ENCODE measurements at places on chromosomes 6 and 20.
A peak's percentile ranks its signal among the peaks of the same experiment; 100 is the strongest.

- no peak for DNase-seq
Observed at GRCh38 chr6:156269751-156270369, 507.3 kb upstream of the ARID1B start.

DNA sequence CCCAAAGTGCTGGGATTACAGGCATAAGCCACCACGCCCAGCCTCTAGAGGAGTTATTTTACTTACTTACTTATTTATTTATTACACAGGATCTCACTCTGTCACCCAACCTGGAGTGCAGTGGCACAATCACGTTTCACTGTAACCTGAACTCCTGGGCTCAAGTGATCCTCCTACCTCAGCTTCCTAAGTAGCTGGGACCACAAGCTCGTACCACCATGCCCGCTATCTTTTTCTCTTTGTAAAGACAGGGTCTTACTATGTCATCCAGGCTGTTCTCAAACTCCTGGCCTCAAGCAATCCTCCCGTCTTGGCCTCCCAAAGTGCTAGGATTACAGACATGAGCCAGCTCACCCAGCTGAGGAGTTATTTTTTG lies 1.6 kb upstream of the TRIB3 start:
- no peak for DNase-seq

GRCh38 chr6:20919677-20920385 lies 385.6 kb downstream of the CDKAL1 start:
- no peak for DNase-seq

GRCh38 chr20:3866464-3866863 lies 19.8 kb downstream of the MAVS start:
- no peak for DNase-seq

DNA sequence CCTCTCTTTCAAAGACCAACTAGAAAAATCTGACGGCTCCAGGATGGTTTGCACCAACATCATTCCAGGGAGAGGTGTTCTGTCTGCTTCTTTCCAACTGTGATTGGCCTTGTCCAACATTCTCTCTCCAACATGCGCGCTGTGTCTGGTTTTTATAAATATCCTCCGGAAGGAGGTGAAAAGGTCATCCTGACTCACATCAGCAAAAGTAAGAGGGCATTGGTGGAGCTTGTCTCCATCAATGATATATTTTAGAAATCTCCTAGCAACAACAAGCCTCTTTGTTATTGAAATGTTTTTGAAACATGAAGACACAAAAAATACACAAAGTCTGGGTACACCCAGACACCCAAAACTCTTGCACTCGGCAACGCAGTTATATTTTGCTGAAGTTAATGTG lies 475.3 kb upstream of the JARID2 start:
- no peak for DNase-seq

DNA sequence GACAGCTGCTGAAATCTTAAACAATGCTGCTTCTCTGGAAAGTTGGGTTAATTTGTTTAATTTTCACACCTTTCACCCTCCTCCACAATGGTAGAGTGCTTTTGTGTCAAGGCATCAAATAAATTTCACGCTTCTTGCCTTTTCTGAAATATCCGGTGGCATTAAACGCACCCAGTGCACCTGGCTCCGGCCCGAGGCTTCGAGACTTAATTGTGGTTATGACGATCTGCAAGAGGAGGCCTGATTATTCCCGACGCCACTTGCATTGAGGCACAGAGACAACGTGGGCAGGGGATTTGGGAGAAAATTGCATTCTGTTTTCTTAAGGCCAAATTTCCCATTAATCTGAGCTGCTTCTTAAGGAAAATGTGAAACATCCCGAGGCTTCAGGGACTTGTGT lies 152.2 kb downstream of the CDH4 start:
- no peak for DNase-seq

- no peak for DNase-seq
Observed at GRCh38 chr6:44477293-44477894, 89.9 kb downstream of the CDC5L start.

DNA sequence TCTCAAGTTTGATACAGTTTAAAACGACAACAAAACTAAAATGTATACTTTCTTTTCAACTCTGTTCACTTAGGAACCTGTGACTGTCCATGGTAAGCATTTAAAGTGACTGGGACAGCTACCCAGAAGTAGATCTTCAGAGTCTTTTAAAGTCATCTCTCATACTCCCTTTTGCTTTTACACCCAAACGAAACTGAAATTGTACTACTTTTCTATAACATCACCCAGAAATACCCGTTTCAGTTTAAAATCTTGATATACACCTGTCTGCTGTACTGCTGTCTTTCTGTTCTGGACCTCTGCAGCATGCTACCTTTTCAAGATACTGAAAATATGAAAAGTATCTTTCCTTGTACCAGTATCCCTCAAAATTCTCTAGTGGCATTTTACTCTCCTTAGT lies 170.4 kb upstream of the THEMIS start:
- no peak for DNase-seq

DNA sequence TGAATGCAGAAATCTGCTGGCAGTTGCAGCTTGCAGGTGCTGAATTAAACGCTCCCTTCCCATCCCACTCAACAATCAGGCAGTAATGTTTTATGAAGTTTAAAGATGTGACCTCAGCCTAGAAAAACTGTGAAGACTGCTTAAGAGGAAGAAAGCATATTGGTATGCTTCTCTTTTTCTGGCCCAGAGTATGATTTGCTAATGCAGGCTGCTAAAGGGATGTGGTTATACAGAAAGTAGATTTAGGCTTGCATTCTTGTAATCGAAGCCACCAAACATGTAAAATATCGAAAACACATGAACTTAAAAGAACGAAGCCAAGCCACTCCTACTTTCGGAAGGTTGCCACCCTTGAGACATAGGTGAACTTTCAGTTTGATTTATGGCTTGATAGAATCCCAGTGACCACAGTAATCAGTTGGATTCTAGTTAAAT lies 40.7 kb downstream of the MAP3K5 start:
- no peak for DNase-seq

DNA sequence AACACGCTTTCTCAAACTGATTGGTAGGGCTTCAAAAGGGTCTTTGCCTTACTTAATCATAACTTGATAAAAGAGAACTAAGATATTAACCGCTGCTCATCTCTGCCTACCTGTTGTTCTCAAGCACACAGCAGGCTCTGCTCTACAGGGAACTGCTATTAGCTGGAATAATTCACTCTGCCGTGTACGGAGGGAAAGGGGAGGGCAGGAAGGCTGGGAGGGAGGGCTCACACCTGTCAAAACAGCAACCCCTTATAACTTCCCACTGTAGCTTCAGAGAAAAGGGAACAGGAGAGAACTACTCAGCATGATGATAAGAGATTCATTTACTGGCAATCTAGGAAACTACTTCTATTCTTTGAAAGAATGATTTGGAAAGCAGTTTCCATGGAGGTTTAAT lies 75.1 kb downstream of the ZMYND8 start:
- no peak for DNase-seq

DNA sequence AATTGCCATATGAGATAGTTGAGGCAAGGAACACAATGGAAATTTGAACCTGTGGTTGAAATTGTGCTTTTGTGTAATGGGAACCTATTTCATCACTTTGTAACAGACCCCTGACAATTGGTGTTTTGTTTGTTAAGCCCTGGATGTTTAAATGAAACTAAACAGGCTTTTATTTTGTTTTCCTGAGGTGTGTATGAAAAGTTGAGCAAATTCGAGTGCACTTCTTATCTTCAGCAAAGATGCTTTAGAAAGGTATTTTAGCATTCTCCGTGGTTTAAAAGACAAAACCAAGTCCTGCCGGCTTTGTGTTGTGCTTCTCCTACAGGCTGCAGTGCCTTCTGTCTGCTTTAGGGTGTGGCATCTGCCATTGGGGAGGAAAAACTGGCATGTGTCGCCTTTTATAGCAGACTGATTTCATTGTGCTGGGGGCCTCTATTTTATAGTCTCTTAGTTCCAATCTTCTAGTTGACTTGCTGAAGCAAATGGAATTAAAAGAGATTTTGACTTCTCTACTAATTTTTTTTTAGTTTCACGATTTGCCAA lies 2.2 kb upstream of the ARID1B start:
- no peak for DNase-seq

- no peak for DNase-seq
Observed at GRCh38 chr6:108771421-108771820, 76.8 kb upstream of the ARMC2 start.

GRCh38 chr6:3601570-3601969 lies 144.7 kb upstream of the SLC22A23 start:
- no peak for DNase-seq

GRCh38 chr6:146423452-146423851 lies 120.2 kb upstream of the RAB32 start:
- no peak for DNase-seq

DNA sequence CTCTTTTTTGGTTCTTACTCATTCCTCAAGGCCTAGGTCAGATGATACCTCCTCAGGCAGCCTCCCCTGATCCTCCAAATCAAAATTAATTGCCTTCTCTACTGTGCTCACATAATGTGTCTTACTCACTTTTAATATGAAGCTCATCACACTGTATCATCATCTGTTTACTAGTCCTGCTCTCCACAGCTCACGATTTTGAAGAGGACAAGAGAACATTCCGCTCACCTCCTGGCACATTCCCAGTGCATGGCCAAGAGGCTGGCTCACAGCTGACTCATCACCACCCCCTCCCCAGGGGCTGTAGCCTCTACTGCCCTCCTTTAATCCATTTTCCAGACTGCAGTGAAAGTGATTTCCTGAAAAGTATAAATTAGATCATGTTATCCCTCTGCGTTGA lies 133.1 kb downstream of the ALDH8A1 start:
- DNase-seq: no peak

- DNase-seq: peak; percentile 86
Observed at GRCh38 chr6:1552296-1552761, 57.4 kb upstream of the FOXC1 start.

- DNase-seq: no peak
Observed at GRCh38 chr6:45423824-45424450, 46.2 kb upstream of the SUPT3H start.

GRCh38 chr6:116651916-116652315 lies 16.6 kb downstream of the ZUP1 start:
- no peak for DNase-seq

GRCh38 chr20:38205001-38205400 lies 39.9 kb upstream of the TGM2 start:
- DNase-seq: peak; percentile 61

DNA sequence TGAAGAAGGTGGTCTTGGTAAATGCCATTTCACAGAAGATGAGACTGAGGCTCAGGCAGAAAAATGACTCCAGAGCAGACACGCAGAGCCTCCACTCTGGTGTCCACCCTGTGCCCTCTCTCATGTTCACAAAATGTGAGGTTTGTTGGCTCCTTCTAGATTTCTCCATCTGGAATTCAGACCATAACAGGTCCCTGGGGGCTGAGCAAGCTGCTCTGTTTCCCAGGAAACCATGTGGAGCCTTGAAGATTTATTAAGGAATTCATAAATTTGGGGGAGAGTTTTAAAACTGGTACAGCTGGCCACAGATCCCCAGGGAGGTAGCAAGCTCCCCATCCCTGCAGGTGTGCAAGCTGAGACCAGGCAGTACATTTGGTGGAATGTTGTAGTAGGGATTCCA lies 38.8 kb upstream of the SIRPA start:
- no peak for DNase-seq

GRCh38 chr6:3398755-3399696 lies 57.8 kb downstream of the SLC22A23 start:
- peak; percentile 89 for DNase-seq

DNA sequence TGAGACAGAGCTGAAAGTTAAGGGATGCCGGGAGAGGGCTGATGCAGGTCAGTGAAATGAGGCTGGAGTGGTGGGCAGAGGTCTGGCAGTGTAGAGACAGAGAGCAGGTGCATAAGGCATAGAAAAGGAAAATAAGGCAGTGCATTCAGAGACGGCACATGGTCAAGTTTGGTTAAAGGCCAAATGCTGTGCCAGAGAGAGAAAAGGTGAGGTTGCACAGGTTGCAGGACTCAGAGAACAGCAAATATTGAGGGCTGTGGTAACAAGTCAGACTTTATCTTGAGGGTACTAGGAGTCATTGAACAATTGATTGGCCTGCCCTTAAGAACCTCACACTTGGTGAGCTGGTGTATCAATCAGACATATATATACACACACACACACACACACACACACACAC lies 102.9 kb upstream of the TSHZ2 start:
- no peak for DNase-seq

DNA sequence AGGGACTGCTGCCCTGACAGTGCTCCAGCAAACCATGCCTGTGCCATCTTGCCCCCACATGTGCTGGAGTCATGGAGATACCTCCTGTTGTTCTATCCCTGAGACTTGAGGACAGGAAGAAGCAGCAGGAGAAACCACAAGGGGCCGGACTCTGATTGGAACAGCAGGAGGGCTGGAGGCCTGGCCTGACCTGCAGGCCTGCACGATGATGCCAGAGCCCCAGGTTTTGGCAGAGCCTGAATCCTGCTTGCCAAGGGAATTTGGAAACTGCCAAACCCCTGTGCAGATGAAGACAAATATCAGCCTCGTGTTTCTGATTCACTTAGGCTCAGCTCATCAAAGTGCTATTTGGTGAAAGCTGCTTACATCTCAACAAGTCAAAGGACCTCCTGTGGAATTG lies 177.6 kb downstream of the MAFB start:
- peak; percentile 13 for DNase-seq

DNA sequence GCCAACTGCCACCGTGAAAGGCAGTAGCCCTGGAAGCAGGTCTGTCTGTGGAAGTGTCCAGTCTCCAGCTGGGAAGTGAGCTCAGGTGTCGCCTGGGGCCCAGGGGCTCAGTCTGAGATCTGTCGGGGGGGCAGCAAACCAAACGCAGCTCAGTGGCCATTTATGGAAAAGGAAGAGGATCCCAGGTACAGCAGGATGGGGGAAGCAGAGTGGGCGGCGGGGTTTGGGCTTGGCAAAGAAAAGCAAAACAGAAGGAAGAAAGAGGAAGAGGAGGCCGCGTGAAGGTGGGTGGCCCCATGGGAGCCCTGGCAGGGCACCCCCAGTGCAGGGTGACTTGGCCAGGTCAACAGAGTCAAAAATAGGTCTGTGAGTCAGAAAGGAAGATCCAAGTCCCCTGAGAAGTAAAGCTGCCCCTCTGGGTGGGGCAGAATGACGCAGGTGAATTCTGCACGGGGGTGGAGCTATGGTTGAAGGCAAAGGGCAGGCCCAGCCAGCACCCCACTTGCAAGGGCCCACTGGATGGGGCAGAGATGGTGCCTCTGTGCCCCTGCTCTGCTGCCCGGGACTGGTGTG lies 5.3 kb downstream of the PXDC1 start:
- no peak for DNase-seq

- no peak for DNase-seq
Observed at GRCh38 chr6:144008120-144008811, at the start of gene PLAGL1. Gene PLAGL1, minus strand, starts transcription at chr6:144008259. Its CDS starts 60,123 bp downstream, at chr6:143948136.

DNA sequence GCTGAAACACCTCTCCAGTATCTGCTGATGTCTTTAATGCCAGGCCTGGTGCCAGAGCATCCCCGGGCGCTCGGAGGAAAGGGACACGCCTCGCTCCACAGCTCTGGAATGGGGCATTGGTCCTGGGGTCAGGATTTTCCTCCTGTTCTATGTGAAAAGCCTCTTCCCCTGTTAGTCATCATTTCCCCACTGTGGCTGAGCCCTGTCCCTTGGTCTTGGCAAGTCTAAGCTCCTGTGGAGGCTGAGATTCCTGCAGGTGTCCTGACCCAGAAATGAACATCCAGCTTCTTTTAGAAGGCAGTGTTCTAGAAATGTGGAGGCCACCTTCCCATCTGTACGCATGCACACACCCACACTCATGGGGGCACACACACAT lies 19.4 kb downstream of the SYNDIG1 start:
- no peak for DNase-seq
